ENCODE measurements at places on chromosomes 13 and 19. TPM values are rescaled to one million over a fixed set of nuclear protein-coding genes. Genes with fewer than 3 reads are reported as not detected.
A peak's percentile ranks its signal among the peaks of the same experiment; 100 is the strongest.

DNA sequence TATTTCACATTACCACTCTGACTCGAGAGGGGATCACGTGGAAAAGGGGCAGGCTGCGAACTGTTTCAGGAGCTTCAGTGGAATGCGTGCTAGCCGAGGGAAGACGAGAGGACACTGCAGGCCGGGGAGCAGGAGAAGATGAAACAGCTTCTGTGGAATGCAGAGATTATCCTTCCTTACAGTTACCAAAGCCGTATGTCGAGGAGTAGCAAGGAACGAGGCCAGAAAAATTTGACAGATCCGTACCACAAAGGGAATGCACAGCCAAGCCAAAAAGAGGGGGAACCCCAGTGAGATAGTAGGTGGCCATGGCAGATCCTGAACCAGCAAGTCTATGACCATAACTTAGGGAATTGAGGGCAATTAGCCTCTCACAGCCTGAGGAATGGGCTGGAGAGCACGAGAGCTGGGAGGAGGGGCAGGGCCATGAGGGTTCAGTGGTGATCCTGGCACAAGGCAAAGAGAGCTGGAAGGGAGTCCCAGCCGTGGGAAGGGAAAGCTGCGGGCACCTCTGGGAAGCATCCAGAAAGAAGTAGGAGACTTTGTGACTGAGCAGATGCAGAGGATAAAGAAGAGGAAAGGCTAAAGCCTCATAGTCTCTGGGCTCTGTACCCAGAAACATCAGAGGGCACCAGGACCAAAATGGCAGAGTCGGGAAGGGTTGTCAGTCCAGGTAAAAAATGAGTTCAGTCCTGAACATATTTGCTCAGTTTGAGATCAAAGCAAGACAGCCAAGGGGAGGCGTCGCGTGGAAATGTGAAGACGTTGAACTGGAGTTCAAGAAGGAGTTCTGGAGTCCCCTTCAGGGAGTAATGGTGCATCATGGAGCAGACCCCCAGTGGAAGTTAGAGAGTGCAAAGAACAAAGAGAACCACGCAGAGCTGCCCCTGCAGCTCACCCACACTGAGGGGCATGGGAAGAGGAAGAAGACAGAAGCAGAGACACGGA lies 5.1 kb downstream of the COL4A1 start:
- DNase-seq = no peak

SYT5 gene
- not detected for total RNA-seq

CYSLTR2 gene
- 0.23 TPM for total RNA-seq

KLK10 gene
- total RNA-seq = 0.29 TPM

FGF22 gene
- total RNA-seq = 0.29 TPM

DNA sequence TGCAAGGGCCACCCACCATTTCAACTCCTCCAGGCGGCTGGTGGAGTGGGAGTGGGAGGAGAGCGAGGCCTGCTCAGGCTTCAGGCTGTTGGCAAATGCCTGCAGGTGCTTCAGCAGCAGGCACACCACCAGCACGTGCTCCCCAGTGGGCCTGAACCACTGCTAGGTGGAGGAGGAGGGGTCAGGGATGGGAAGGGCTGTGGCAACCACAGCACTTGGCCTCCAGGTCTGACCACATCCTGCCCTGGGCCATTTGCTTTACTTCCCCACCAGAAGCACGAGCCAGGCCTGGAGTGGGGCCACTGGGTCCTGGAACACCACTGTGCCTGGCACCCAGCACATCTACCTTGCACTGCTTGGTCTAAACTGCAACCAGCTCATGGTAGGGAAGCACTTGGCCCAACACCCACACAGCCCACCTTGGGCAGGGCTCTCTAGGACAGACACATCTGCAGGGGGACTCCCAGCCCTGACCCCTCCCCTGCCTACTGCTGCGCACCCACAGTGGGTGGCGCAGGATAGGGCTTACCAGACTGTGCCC lies 26.2 kb downstream of the TUBA3C start:
- no peak for DNase-seq

LAIR1 gene
- total RNA-seq = 16.1 TPM

- DNase-seq = no peak
These were observed 30.1 kb upstream of the OBI1 start for GRCh38 chr13:78689011-78689410.

IRGC gene
- total RNA-seq = not detected

ZNF235 gene
- total RNA-seq = 8.4 TPM

- no peak for DNase-seq
These were observed 116.0 kb downstream of the COL4A2 start for GRCh38 chr13:110422913-110423688.

DNA sequence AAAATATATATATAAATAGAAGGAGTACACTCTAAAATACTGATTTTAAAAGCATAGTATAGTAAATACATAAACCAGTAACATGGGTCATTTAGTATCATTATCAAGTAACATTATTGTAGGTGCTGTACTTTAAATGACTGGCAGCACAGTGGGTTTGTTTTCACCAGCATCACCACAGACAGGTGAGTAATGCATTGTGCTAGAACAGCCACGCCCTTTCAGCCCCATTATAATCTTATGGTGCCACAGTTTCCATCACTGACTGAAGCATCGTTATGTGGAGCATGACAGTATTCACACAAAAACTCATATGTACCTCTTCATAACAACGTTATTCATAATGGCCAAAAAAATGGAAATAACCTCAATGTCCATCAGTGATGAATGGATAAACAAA lies 88.3 kb downstream of the DHRS12 start:
- no peak for DNase-seq

BRD4 gene
- total RNA-seq = 134 TPM

DNA sequence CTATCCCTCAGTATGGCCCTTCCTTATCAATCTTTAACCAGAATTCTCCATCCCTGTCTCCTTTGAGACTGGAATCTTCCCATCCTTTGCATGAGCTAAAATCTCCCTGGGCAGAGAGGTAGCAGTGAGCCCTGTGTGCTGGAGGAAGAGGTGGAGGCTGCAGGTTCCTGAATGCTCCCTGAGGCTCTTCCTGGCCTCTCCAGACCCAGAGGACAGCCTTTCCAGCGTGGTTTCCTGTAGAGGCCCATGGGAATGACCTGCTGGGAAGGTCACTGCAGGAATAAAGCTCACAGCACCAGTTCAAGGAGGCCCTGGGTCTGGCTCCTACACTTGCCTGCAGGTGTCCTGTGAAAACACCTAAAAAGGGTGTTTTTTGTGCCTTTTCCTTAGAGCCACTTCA lies 4.6 kb downstream of the OR10H2 start:
- DNase-seq = no peak

DNA sequence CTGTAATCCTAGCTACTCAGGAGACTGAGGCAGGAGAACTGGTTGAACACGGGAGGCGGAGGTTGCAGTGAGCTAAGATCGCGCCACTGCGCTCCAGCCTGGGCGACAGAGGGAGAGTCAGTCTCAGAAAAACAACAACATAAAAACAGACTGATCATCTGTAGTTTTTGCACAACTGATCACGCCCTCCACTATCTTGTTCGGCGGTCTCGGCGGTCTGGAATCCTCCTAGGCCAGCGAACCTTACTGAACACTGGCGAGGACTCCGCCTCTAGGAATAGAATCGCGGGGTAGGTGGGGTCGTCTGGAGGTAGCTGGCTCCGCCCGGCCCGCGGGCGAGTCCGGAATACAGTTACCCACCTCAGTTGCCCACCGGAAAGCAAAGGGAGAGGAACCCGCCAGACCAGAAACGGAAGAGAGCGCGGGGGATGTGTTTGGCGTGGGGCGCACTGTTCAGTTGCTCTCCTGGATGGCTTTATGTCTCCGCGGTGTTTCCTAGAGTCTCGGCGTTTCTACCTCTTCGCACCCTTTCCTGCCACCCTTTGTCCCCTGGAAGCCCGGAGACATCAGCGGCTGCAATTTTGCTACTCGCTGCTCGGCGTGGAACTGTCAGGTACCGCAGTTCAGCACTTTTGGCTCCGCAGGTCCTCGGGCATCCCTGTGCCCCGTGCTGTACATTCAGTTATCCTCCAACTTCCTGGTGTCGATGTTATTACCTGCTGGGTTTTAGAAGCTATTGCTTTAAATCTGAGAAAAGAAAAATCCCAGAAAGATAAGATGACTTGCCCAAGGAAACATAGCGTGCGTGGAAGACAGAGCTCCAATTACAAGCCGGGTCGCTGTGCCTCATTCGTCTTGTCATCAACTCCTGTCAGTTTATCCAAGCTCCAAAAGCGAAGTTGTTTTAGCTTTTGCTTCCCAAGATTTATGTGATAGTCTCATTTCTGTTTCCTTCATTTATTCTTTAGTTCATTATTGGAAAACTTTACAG lies 24.9 kb upstream of the HNRNPA1L2 start:
- DNase-seq = peak; percentile 88

ZNF433 gene
- 20.0 TPM for total RNA-seq

PSMC4 gene
- 97.6 TPM for total RNA-seq

DNA sequence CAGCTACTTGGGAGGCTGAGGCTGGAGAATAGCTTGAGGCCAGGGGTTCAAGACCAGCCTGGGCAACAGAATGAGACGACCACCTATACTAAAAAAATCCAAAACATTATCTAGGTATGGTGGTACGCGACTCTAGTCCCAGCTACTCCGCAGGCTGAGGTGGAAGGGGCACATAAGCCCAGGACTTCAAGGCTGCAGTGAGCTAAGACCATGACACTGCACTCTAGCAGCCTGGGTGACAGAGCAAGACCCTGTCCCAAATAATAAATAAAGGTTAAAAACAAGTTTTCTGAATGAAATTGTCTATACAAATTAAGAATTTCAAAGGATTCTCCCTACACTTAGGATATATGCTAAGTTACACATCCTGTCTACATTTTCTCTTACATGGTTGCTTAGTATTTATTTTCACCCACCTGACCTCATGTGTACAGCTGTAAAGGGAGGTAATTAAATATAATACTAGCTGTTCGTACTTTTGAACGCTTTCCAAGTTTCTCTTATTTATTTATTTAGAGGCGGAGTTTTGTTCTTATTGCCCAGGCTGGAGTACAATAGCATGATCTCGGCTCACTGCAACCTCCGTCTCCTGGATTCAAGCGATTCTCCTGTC lies 1.6 kb downstream of the SLC25A30 start:
- DNase-seq = peak; percentile 42

GRCh38 chr13:109483284-109483683 lies 303.1 kb downstream of the IRS2 start:
- no peak for DNase-seq

KIR2DL1 gene
- not detected for total RNA-seq

MPHOSPH8 gene
- 35.6 TPM for total RNA-seq

ATP13A1 gene
- total RNA-seq = 74.9 TPM

SSBP4 gene
- 74.7 TPM for total RNA-seq

GRCh38 chr19:11023016-11023415 lies 62.2 kb downstream of the SMARCA4 start:
- no peak for DNase-seq

- no peak for DNase-seq
These were observed 16.8 kb downstream of the ZNF586 start for GRCh38 chr19:57786286-57786685.

DNA sequence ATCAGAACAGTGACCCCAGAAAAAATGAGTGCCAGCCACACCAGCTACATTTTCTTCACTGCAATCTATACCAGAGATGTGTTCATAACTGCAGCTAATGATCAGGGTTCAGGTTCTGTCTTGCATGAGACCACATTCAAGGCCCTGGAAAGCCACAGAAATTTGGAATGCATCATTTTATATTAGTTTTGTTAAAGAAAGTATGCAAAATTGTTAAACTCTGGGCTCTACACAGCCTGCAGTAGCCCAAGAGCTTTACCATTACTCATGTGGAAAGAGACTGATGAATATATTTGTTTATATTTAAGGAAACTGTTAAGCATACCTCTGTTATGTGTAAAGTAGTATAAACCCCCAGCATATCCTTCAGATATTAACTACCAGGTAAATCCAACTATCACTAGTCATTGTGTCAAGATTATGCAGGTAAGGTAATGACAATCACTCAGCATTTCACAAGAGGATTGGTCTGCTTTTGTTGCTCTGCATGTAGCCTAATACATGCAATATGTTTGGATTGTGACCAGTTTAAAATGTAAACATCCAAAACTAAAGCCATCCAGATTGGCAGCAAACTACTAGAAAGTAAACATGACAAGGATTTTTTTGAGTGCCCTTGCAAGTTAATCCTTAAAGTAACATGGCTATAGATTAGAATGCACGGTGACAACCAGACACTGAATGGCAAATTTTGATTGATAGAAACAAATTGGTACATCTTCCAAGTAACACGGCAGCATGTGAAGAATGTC lies 429.1 kb upstream of the ARGLU1 start:
- DNase-seq = no peak

DNA sequence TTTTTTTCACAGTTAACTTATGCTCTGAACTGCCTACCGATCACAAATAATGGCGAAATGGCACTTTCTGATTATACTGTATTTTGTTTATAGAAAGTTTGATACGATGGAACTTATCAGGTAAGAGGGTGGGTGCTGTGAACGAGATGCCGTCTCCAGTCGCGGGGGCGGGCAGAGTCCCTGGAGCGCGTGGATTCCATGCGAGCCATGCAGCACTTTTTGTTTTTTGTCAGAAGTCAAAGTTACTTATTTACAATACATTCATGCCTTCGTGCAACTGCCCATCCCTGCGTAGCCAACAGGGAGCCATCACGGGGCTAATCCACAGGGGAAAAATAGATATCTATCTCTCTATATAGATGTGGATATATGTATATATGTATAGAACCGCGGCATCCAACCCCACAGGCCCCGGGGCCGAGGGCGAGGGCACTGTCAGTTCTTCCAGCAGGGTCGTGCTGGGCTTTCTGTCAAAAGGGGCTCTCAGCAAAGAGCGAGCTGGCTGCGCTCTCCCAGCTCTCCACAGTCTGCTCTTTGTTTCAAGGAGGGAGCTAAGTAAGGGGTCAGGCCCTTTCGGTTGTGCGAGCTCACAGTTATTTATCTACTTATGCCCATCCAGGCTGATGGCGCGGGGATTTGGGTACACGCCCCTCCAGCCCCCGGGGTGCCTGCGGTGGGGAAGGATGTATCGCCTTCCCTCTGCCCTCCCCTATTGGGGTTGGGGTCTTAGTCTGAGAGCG lies 3.4 kb downstream of the SLITRK1 start:
- no peak for DNase-seq

DNA sequence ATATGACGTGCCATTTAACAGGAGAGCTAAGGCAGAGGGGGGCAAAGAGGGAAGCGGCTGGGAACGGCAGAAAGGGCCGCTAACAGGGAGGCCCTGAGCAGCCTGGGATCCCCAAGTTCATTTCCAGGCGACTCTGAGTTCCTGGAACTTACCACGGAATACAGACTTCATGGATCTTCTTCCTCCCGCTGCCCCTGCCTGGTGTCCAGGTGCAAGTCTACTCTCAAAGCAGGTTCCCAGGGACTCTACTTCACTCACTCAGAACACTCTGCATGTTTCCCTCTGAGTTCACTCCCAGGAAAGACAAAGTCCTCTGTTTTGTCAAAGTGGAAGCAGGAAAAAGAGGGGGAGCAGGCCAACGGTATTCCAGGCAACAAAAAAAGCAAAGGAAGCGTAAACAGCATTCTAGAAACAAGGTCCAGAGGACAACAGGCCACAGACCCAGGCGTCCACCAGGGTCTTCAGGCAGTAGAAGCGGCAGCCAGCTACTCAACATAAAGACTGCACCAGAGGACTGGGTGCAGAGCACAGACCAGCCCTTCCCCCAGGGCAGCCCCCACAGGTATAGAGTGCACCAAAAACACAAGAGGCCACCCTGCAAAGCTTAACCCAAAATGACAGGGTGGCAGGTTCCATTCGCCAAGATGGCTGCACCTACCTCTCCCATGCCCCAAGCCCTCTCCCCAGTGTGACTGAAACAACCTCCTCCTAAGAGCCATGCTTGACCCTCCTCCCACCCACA lies 3.0 kb downstream of the MIER2 start:
- no peak for DNase-seq
